HFFc6 (cell line): ENCODE measurements at places on chromosomes 1 and 21. TPM values are rescaled to one million over a fixed set of nuclear protein-coding genes. Genes with fewer than 3 reads are reported as not detected.

KRTAP21-2 gene
- total RNA-seq: not detected in 3 replicates

SPRR2F gene
- total RNA-seq: not detected in 2 replicates

SNX7 gene
- total RNA-seq: 24.6 to 34.5 TPM (median 32.2 TPM) in 3 replicates

NTMT2 gene
- not detected in 2 replicates for total RNA-seq

AMIGO1 gene
- total RNA-seq: 3.6 to 7.2 TPM (median 6.3 TPM) in 3 replicates

PLA2G2C gene
- not detected in 3 replicates for total RNA-seq

NUCKS1 gene
- 174 to 259 TPM (median 210 TPM) in 3 replicates for total RNA-seq

S100A2 gene
- 11.1 and 16.0 TPM in 2 replicates for total RNA-seq

TP73 gene
- not detected in 3 replicates for total RNA-seq

HRNR gene
- not detected in 3 replicates for total RNA-seq

- no peaks in the 10 kb centered on the region; the same call in 1 of the 2 replicates for H3K27me3 ChIP-seq
- peaks cover 21% of the 10 kb centered on the region for H3K4me1 ChIP-seq
- DNase-seq: no peak
- H3K4me3 ChIP-seq: peak overlapping the region; percentile 100
- H3K36me3 ChIP-seq: peaks cover 4% of the 10 kb centered on the region; the same call in 1 of the 2 replicates
- H3K27ac ChIP-seq: peak overlapping the region; percentile 11; the same call in 1 of the 2 replicates
Observed at GRCh38 chr1:174158767-174159251, 511 bp upstream of the RABGAP1L start.

DNA sequence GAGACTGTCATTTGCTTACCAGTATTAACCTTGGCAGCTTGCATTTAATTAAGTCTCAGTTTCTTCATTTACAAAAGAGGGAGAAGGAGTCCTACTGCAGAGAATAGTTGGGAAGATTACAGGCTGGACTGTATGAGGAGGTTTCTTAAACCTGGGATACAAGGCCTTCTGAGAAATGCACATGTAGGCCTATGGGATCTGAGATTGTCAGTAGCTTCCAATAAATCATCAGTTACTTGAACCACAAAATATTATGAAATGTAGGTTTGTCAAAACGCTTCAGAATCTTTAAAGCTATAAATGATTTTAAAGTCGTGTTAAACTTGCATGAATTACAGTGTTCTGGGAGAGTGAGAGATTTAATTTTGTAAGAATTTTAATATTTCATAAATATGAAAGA is 69.6 kb downstream of the NRIP1 start:
- no peak for DNase-seq
- H3K36me3 ChIP-seq: peaks cover 51% of the 10 kb centered on the region
- H3K4me1 ChIP-seq: peaks cover 83% of the 10 kb centered on the region
- no peak overlapping the region for H3K4me3 ChIP-seq
- peaks cover 5% of the 10 kb centered on the region; the same call in 1 of the 2 replicates for H3K27me3 ChIP-seq

DNA sequence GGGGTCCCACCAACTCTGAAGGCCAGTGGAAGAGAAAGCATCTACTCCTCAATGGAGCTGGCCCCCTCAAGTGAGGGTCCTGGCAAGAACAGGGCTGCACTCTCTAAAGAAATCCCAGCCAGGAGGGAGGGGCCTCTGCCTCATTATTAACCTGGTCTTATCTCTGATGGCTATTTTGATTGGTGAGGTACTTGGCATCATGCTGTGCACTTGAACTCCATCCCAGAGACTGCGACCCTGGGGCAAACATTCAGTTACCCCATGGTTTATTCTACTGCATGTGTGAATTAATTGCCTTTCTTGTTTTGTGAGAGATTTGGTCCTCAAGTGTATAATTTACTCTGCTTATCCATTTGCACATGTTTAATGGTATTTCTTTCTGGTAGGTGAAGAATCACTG is 55.0 kb upstream of the ETV3 start:
- H3K27ac ChIP-seq: no peak overlapping the region
- no peaks in the 10 kb centered on the region for H3K36me3 ChIP-seq
- H3K4me3 ChIP-seq: no peak overlapping the region
- H3K4me1 ChIP-seq: no peaks in the 10 kb centered on the region

GRCh38 chr1:45299981-45300668 is 26.6 kb upstream of the HPDL start:
- H3K36me3 ChIP-seq: no peaks in the 10 kb centered on the region
- H3K27me3 ChIP-seq: peaks cover 3% of the 10 kb centered on the region
- DNase-seq: peak; percentile 60
- no peak overlapping the region for H3K4me3 ChIP-seq

GRCh38 chr1:78153092-78153736 is 107.4 kb downstream of the GIPC2 start:
- H3K27me3 ChIP-seq: no peaks in the 10 kb centered on the region; the same call in 1 of the 2 replicates
- peaks cover 16% of the 10 kb centered on the region for H3K4me1 ChIP-seq
- no peak overlapping the region for H3K4me3 ChIP-seq
- DNase-seq: no peak

GRCh38 chr1:101178341-101178687 is 58.5 kb upstream of the S1PR1 start:
- H3K4me3 ChIP-seq: no peak overlapping the region
- H3K27me3 ChIP-seq: no peaks in the 10 kb centered on the region
- no peak for DNase-seq
- H3K27ac ChIP-seq: no peak overlapping the region

DNA sequence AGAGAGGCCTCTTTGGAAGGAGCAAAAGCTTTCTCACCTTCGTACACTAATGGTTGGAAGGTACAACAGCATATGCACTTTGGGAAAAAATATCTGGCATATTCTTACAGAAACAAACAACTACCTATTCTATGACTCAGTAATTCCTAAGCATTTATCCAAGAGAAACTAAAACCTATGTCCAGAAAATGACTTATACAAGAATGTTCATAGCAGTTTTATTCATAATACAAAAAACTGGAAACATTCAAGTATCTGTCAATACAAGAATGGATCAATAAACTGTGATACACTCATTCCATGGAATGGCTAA is 8.2 kb downstream of the NBPF1 start:
- peak; percentile 16 for DNase-seq
- H3K4me1 ChIP-seq: no peaks in the 10 kb centered on the region
- H3K36me3 ChIP-seq: no peaks in the 10 kb centered on the region
- no peak overlapping the region for H3K27ac ChIP-seq
- no peak overlapping the region for H3K4me3 ChIP-seq

DNA sequence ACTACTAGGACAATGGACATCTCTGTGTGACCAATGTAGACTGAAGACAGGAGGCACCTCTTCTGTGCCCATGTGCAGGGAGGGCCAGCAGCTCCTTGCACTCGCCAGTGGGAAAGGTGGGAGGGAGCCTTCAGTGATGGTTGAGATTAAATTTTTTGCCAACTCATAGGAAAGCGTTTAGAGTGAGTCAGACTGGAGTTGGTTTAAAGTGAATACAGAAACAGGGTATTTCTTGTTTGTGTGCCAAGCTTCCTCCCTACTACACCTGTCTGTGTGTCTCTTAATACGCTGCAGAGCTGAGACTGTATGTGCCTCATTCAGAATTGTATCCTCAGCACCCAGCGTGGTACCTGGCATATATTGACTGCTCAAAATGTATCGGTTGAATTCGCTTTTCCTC is 13.5 kb upstream of the COL16A1 start:
- DNase-seq: peak; percentile 51
- H3K4me3 ChIP-seq: no peak overlapping the region
- peaks cover 10% of the 10 kb centered on the region for H3K27me3 ChIP-seq
- H3K36me3 ChIP-seq: no peaks in the 10 kb centered on the region
- H3K4me1 ChIP-seq: peaks cover 50% of the 10 kb centered on the region

DNA sequence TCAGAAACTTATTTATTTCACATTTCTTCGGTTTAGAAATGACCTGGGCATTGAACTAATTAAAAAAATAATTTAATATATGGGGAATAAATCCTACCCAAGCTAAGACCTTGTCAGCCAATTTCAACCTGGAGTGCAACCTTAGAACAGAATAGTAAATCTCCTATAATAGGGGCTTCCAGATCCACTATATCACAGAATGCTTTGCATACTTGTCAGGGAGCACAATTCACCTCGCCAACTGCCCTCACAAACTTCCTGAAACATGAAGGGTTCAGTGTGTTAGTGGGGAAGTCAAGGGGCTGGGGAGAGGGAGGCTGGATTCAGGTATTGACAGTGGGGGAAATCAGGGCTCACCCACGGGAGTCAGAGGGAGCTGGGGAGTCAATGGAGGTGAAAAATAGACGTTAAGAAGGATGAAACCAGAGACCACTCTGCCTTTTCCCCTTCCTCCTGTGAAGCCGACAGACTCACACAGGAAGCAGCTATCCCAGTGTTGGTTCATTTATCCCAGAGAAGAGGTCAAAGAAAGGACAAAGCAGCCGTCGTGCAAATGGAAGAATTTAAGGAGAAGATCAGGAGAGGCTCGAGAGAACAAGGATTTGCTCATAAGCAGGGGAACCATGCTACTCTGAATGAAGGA is 453.3 kb downstream of the NUF2 start:
- H3K4me1 ChIP-seq: peaks cover 14% of the 10 kb centered on the region; the same call in 1 of the 2 replicates
- no peaks in the 10 kb centered on the region for H3K36me3 ChIP-seq
- H3K4me3 ChIP-seq: no peak overlapping the region
- H3K27me3 ChIP-seq: peaks cover 3% of the 10 kb centered on the region
- no peak for DNase-seq
- no peak overlapping the region for H3K27ac ChIP-seq

GRCh38 chr1:115506924-115507589 is 134.7 kb upstream of the VANGL1 start:
- DNase-seq: peak; percentile 35
- peaks cover 28% of the 10 kb centered on the region for H3K4me1 ChIP-seq
- H3K27me3 ChIP-seq: peaks cover 3% of the 10 kb centered on the region; the same call in 1 of the 2 replicates
- H3K36me3 ChIP-seq: peaks cover 6% of the 10 kb centered on the region
- peak overlapping the region; percentile 72 for H3K27ac ChIP-seq

DNA sequence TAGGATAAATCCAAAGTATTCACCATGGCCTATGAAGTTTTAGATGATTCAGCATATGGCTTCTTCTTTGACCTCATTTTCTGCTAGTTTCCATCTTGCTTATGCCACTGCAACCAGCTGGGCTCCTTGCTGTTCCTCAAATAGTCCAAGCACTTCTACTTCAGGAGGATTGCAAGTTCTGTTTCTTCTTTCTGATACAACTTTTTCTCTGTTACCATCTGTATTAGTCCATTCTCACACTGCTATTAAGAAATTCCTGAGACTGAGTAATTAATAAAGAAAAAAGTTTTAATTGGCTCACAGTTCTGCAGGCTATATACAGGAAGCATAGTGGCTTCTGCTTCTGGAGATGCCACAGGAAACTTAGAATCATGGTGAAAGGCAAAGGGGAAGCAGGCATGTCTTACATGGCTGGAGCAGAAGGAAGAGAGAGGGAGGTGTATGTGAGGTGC is 20.3 kb downstream of the PTGS2 start:
- H3K27ac ChIP-seq: no peak overlapping the region
- H3K4me1 ChIP-seq: peaks cover 23% of the 10 kb centered on the region
- no peak overlapping the region for H3K4me3 ChIP-seq
- no peaks in the 10 kb centered on the region; the same call in 1 of the 2 replicates for H3K27me3 ChIP-seq
- DNase-seq: no peak

- H3K4me1 ChIP-seq: peaks cover 16% of the 10 kb centered on the region
- no peak overlapping the region for H3K4me3 ChIP-seq
- H3K36me3 ChIP-seq: no peaks in the 10 kb centered on the region
- DNase-seq: no peak
- peaks cover 34% of the 10 kb centered on the region for H3K27me3 ChIP-seq
Observed at GRCh38 chr1:160117709-160118183, 2.2 kb downstream of the ATP1A2 start.

DNA sequence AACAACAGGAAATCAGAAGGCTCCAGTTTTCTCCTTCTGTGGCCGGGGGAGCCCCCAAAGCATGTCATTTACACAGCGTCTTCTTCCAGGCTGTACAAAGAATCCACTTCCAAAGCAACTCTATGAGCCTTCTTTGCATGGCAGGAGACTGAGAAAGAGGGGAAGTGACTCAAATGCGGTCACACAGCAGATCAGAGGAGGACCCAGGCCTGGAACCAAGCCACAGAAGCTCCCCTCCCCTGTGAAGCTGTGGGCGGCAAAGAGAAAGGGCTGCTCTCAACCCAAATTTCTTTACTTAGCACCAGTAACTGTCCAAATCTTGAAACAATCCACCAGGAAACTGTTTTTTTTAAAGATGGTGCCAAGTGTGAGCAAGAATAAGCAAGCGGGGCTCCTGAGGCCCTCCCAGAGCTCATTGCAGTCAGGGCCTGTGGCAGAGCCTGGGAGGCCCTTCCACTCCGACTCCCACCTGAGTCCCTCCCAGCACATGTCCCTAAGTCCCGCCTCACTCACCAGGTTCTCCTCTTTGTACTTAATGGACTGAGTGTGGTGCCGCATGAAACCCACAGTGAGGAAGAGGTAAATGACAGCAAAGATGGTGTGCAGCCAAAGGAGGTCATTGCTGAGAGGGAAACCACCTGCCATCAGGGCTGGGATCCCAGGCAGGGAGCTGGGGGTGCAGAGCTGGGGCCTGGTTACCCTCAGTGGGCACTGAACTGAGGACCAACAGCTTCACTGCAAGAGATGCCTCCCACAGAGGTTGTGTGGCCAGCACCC is 15.9 kb downstream of the TMEM63A start:
- H3K4me1 ChIP-seq: peaks cover 31% of the 10 kb centered on the region
- DNase-seq: peak; percentile 51
- no peak overlapping the region; the same call in 1 of the 2 replicates for H3K4me3 ChIP-seq
- no peaks in the 10 kb centered on the region; the same call in 1 of the 2 replicates for H3K27me3 ChIP-seq
- H3K27ac ChIP-seq: peak overlapping the region; percentile 27
- peaks cover 18% of the 10 kb centered on the region for H3K36me3 ChIP-seq

DNA sequence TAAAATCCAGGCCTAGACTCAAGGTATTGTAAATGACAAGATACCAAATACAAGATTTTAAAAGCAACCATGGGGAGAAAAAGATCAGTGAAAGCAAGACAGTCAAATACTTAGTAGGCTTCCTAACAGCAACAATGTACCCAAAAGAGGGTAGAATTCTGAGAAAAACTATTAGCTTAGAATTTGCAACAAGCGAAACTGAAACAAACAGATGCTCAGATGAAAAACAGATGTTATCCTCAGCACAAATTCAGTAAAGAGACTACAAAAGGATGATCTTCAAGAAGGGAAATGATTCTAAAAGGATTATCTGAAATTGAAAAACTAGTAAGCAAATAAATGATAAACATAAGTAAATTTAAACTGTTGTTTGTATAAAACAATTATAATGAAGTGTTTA is 40.0 kb downstream of the PDC start:
- peak overlapping the region; percentile 9; the same call in 1 of the 2 replicates for H3K27ac ChIP-seq
- no peak for DNase-seq
- H3K4me1 ChIP-seq: peaks cover 11% of the 10 kb centered on the region

- H3K36me3 ChIP-seq: peaks cover 4% of the 10 kb centered on the region; the same call in 1 of the 2 replicates
- no peaks in the 10 kb centered on the region; the same call in 1 of the 2 replicates for H3K27me3 ChIP-seq
- H3K4me3 ChIP-seq: no peak overlapping the region
- H3K4me1 ChIP-seq: peaks cover 42% of the 10 kb centered on the region
Observed at GRCh38 chr1:66282891-66283621, 250.9 kb upstream of the SGIP1 start.

- peaks cover 74% of the 10 kb centered on the region for H3K4me1 ChIP-seq
- H3K4me3 ChIP-seq: no peak overlapping the region
Observed at GRCh38 chr1:109930252-109930993, 19.8 kb downstream of the CSF1 start.

DNA sequence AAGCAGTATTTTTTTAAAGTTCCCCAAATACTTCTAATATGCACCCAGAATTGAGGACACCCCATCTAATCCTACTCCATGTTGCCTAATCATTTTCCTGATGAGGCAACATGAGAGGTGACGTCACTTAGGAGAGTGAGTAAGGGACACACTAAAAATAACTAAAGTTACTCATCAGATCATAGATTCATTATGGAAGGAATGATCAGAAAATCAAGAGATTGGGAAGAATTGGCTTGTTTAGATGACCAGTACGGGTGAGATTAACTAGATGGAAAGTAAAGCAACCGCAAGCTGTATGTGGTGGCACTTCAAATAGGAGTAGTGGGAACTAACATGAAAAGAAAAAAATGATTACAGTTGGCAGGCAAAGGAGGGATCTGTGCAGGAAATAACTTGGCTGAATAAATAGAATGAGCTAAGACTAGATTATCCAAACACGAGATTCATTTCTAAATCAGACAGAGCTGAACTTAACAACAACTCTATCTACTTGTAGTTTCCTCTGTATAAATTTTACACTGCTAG is 61.4 kb upstream of the CXADR start:
- no peaks in the 10 kb centered on the region for H3K36me3 ChIP-seq
- peak; percentile 58 for DNase-seq
- H3K4me3 ChIP-seq: 0 out of 2 replicates have a peak overlapping the region, but pooled peaks have one; percentile 7
- peaks cover 5% of the 10 kb centered on the region for H3K27me3 ChIP-seq
- peak overlapping the region; percentile 19; the same call in 1 of the 2 replicates for H3K27ac ChIP-seq
